ENCODE measurements at places on chromosomes 12 and 14.

- no peak for DNase-seq
Observed at GRCh38 chr12:40515041-40515816, 177.0 kb upstream of the CNTN1 start.

- no peak for DNase-seq
Observed at GRCh38 chr14:83529531-83529930, 1995.9 kb upstream of the SEL1L start.

DNA sequence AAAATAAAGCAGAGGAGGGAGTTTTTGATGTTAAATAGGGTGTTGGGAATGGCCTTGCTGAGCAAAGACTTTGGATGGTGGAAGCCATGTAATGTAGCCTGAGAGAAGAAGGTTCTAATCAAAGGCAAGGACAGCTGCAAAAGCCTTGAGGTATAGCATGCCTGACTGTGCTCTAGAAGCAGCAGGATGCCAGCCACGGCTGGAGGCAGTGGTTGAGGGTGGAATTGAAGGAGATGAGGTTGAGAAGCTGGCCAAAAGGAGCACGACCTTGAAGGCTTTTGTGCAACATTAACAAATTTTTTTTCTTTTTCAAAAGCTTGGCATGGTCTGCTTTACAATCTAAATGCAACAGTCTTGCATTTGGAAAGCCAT lies 42.3 kb upstream of the CSRP2 start:
- no peak for DNase-seq

DNA sequence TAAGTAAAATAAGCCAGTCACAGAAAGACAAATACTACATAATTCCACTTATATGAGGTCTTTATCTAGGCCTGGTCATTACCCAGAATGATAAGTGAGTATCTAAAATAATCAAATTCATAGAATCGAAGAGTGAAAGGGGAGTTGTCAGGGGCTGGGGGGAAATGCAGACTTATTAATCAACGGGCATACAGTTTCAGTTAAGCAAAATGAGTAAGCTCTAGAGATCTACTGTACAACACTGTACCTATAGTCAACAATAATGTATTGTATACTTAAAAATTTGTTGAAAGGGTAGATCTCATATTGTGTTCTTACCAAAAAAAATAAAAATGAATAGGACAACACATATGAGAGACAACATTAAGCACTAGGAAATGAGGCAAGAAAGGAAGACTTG lies 13.3 kb downstream of the BTBD7 start:
- DNase-seq: no peak

- DNase-seq: no peak
Observed at GRCh38 chr14:92906823-92907222, 16.1 kb upstream of the CHGA start.

GRCh38 chr12:12265571-12266388 lies 1.1 kb downstream of the LRP6 start:
- DNase-seq: no peak

GRCh38 chr12:86723326-86723725 lies 467.1 kb upstream of the MGAT4C start:
- DNase-seq: no peak

DNA sequence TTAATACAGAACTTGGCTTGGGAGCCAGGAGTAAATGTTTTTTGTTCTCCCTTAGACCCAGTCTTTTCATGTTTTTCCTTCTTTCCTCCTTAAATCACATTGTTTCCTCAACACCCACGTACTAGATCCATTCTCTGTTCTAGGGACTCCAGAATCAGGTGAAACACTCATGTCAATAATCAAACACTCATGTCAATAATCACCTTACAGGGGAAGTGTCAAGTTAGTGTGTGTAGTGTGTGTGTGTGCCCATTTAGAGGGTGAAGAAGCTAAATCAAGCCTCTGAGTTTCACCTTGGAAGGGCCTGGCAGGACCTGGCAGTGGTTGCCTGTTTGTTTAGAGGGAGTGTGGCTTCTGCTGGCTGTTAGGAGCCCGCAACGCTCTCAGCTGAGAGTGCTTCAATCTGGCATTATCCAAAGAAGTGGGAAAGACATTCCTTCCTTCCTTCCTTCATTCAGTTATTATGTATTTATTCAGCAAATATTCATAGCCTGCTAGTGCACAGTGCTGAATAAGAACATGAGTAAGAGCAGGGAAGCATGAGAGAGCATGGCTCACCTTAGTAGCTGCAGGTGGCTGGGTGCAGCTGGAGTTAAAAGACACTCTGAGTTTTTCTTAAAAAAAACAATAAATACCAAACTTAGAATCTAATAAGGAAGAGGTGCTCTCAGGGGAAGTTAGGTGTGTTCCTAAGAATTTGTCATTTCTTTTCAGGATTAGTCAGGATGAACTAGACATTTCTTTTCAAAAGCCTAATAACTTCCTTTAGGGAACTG lies 17.6 kb upstream of the EID3 start:
- DNase-seq: no peak

DNA sequence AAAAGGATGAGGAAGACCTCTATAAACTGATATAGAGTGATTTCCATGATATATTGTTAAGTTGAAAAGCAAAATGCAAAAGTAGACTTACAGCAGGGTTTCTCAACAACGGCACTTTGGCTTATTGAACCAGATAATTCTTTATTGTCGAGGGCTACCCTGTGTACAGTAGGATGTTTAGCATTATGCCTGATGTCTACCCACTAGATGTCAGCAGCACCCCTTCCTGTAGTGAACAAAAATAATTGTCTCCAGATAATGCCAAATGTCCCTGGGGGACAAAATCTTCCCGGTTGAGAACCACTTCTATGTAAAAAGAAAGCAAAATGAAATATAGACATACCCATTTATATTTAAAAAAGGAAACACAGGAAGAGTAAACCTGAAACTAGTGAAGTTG lies 32.4 kb downstream of the ABCD2 start:
- DNase-seq: no peak

DNA sequence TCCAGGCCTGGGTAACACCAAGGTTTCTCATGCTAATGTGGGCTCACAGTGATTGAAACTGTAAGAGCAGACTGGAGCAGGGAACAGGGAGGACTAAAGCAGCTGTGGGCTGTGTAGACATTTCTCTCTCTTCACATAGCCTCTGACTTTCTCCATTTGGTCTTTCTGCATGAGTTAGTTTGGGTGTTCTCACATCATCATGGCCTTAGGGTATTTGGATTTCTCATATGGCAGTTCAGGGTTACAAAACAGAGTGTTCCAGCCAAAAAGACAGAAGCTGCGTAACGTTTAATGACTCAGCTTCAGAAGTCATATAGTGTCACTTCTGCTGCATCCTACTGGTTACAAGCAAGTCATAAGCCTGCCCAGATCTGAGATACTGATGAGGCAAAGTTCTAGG lies 52.0 kb upstream of the OSBPL8 start:
- no peak for DNase-seq

DNA sequence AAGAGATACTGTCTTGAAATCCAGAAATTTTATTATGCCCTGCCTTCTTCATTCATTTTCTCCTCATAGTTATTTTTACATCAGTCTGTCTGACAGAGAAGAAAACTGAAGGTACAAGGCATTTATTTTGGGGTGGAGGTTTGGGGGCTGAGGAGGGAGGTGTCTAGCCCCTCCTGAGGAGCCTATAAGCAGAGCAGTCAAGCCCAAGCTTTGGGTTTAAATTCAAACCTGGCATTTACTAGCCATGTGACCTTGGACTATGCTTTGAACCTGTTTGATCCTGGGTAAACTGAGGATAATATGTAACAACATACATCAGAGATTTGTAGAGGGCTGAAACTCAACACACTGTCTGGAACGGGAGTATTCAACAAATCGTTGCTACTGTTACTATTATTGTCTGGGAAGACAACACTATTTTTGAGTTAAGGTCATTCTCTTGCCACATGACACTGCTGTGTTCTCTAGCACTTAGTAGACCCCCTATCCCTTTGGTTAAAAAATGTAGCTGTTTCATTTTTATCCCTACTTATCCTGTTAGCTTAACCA lies 66.1 kb upstream of the STRN3 start:
- DNase-seq: no peak

DNA sequence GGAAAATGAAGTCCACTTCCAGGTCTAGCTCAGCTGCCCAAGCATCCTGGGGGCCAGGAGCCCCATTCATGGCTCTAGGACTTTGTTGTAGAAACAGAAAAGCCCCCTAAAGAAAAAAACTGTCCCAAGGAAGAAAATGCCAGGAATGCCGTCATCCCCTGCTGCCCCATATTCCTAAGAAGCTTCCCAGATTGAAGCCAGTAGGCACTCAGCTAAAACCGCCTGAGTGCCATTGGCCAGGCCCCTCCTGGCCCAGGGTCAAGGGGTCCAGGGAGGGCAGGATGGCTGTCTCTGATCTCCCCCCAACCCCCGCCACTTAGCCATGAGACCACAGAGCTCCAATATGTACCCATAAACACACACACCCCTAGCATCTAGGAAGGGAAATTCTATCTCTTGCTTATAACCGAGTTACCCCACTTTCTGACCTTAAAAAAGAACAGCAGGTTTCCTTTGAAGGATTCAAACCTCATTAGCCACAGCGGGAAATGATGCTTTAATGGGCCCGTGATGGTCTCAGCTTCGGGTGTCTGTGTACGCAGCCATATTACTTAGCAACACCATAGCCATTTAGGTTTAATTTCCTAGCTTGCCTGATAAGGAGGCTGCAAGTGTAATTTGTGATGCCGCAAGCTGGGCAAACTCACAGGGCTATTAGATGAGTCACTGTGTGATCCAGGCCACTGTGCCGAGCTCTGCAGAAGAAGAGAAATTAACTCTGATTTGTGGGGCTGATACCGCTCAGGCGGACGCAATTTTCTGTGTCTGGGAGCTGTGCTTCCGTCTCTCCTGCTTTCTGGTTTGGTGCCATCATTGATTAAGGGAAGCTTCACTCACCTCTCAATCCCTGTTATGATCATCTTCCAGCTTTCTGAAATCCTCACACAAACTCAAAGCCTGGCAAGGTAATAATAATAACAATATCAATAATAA lies 84.2 kb downstream of the GCH1 start:
- DNase-seq: no peak

GRCh38 chr12:10363914-10364814 lies 25.7 kb downstream of the KLRK1 start:
- DNase-seq: no peak

- DNase-seq: no peak
Observed at GRCh38 chr12:166425-167075, 47.4 kb downstream of the SLC6A12 start.

GRCh38 chr12:21248679-21249078 lies 86.0 kb downstream of the SLCO1A2 start:
- DNase-seq: no peak

- DNase-seq: no peak
Observed at GRCh38 chr12:75953312-75953906, 78.2 kb downstream of the PHLDA1 start.

DNA sequence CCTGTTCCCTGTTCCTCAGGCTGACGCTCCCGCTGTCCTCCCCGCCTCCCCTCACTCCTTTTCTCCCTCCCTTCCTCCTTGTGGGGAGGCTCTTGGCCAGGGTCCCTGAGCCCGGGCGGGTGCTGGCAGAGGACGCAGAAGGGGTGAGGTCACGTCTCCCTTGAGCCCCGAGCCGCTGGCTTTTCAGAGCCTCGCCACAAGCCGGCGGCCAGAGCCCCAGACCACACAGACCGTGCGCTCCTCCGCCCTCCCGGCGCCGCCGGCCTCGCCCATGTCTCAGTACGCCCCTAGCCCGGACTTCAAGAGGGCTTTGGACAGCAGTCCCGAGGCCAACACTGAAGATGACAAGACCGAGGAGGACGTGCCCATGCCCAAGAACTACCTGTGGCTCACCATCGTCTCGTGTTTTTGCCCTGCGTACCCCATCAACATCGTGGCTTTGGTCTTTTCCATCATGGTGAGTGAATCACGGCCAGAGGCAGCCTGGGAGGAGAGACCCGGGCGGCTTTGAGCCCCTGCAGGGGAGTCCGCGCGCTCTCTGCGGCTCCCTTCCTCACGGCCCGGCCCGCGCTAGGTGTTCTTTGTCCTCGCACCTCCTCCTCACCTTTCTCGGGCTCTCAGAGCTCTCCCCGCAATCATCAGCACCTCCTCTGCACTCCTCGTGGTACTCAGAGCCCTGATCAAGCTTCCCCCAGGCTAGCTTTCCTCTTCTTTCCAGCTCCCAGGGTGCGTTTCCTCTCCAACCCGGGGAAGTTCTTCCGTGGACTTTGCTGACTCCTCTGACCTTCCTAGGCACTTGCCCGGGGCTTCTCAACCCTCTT lies at the start of gene TMEM233:
TSS of gene TMEM233 (plus strand) at position 197 of the 821 bp plus-strand sequence. CDS start at position 272, 75 bp downstream.
- DNase-seq: no peak

GRCh38 chr14:76995279-76996035 lies 33.1 kb downstream of the IRF2BPL start:
- DNase-seq: no peak

GRCh38 chr14:104892531-104893434 lies 27.7 kb downstream of the CEP170B start:
- DNase-seq: no peak

DNA sequence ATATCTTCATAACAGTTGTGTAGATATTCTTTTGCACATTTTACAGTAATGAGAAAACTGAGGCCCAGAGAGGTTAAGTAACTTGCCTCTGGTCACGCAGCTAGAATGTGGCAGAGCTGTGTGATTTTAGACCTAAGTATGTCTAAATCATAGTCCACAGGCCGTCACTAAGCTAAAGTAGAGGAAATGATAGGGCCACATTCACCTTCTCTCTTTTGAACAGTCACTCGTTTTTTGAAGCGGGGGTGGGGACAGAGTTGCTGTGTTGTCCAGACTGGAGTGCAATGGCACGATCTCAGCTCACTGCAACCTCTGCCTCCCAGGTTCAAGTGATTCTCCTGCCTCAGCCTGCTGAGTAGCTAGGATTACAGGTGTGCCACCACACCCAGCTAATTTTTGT lies 68.5 kb downstream of the RASSF3 start:
- no peak for DNase-seq

- no peak for DNase-seq
Observed at GRCh38 chr12:64427988-64428387, 23.8 kb downstream of the XPOT start.

GRCh38 chr12:46903058-46903457 lies 77.3 kb upstream of the SLC38A4 start:
- DNase-seq: no peak

GRCh38 chr12:105588106-105588505 lies 257.6 kb downstream of the C12orf75 start:
- DNase-seq: no peak

DNA sequence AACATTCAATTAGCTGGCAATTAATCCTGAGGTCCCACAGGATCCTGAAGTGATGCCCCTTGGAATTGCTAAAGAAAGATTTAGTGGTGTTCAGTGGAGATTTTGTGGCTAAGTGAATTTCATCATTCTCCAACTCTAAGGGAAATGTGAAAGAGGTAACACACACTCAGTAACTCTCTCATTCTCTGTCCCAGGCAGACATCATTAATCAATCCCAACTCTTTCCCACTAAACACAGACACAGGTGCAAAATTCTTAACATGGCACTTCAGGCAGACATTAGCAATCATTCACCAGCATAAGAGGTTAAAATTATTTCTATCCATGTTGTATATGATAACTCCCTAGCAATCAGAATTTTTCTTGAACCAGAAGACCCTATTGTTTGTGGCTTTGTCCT lies 40.2 kb downstream of the TRPV4 start:
- DNase-seq: no peak

DNA sequence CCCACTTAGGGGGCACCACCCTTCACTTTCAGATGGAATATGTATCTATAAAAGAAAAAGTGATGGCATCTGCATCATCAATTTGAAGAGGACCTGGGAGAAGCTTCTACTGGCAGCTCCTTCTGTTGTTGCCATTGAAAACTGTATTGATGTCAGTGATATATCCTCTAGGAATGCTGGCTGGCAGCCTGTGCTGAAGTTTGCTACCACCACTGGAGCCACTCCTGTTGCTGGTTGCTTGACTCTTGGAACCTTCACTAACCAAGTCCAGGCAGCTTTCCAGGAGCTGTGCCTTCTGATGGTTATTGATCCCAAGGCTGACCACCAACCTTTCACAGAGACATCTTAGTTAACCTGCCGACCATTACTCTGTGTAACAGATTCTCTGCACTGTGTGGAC lies 44.7 kb downstream of the RIMKLB start:
- DNase-seq: no peak

Data from activated T-helper 9 cell treated with anti-CD3 and anti-CD28 coated beads, Interleukin-2, amount 50 U/mL, for 16 hours (primary cell).